Activated T-cell treated with anti-CD3 and anti-CD28 coated beads, Interleukin-2, amount 50 U/mL, for 1 hour (primary cell): ENCODE measurements at places on chromosomes 3 and 15.

DNA sequence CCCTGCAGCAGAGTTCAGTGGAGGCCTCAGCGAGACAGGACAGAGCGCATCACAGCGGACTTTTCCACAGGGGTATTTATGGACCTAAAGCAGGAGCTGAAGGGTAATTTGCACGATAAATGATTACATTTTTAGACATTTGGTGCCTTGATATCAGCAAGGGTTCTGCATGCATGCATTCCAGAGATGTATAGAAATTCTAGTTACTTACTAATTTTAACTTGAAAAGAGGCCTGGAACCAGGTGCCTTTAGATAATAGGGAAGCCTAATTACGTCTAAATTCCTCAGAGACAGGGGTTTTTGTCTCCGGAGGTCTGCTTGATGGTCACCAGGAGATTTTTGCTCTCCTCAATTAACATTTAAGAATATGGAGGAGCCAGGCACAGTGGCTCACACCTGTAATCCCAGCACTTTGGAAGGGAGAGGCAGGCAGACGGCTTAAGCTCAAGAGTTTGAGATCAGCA lies 79.8 kb upstream of the MFGE8 start:
- DNase-seq: no peak

GRCh38 chr15:68526269-68526668 lies 52.5 kb upstream of the CORO2B start:
- DNase-seq: no peak

DNA sequence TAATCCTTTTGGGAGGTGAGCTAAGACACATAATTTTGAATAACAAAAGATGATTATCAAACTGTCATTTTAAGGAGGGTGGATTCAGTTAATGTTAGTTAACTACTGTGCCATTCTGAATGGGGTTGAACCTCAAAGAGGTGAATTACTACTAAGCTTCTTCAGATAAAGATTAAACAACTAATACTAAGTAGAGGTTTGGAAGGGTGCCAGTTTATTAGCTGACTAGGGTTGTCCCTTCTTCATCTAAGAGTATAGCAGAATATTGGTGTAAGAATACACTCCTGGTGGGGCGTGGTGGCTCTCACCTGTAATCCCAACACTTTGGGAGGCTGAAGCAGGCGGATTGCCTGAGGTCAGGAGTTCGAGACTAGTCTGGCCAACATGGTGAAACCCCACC lies 123.1 kb upstream of the LRRFIP2 start:
- no peak for DNase-seq

DNA sequence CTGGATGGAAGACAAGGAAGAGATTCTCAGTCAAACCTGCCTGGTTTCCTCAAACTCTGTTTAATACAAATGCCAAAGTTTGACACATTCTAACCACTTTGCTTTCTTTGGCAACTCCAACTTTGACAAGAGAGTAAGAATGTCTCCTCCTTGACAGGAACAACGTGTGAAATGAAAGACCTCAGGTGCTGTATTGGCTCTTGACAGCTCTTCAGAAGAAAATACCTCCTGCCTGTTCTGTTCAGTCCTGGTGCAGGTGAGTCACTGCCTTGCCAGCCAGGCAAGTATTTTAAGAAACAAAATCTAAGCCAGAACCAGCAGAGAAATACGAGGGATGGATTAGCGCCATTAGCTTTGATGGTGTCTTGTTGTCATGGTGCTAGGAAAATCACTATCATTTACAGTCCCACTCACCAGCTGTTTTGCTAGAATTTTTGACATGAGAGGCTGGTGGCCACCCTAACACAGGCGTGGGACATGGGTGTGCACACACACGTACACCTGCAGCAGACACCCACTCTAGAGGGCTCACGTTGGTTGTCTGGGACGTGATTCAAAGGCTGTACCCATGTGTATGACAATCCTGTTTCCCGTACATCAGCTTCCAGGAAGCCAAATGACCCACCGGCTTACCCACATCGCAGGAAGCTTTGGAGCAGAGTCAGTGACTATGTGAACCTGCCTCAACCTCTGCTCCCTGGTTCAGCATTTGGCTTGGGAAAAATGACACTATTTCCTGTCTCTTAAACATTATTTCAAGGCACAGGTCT lies 60.4 kb downstream of the CCNL1 start:
- no peak for DNase-seq

- DNase-seq: no peak
Measured at GRCh38 chr3:66830301-66830700, 167.8 kb upstream of the KBTBD8 start.
